ENCODE measurements at places on chromosomes 2 and 18.

GRCh38 chr2:156341452-156342253 lies 9.1 kb upstream of the NR4A2 start:
- peak; percentile 86 for DNase-seq

DNA sequence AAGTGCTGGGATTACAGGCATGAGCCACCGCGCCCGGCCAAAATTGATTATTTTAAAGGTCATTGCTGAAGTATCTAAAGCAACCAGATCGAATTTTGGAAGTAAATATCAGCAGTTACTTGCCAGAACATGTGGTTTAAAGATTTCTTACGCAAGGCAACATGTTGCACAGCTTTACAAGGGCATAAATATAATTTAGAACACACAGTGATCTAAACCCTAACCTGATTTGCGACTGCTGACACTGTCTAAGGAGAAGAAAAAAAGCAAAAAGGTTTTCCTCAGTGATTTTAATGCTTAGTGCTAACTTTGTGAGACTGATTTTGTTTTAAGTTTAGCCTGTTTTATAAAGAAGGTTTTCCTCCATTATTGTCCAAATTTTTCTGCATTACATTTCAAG lies 569.9 kb upstream of the LINC00305 start:
- no peak for DNase-seq

- DNase-seq, result no peak
Measured at GRCh38 chr2:220569112-220569897, 941.9 kb downstream of the SLC4A3 start.

- DNase-seq, result no peak
Measured at GRCh38 chr2:162749994-162750393, 88.6 kb downstream of the KCNH7 start.

DNA sequence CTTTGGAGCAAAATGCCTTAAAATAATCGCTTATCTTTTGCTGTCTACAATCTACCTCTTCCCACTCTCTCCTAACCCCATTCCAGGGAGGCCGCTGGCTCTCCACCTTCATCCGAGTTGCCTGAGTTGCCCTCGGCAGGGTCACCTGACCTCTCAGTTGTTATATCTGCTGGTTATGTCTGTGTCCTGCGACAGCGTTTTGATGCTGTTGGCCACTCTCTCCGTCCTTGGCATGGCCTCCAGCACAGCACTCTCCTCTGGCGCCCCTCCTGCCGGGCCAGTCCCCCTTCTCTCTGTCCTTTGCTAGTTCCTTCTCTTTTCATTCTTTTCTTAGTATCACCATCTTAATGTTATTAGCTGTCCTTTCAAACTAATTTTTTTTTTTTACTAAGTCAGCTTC lies 41.6 kb downstream of the TRAF3IP1 start:
- no peak for DNase-seq

DNA sequence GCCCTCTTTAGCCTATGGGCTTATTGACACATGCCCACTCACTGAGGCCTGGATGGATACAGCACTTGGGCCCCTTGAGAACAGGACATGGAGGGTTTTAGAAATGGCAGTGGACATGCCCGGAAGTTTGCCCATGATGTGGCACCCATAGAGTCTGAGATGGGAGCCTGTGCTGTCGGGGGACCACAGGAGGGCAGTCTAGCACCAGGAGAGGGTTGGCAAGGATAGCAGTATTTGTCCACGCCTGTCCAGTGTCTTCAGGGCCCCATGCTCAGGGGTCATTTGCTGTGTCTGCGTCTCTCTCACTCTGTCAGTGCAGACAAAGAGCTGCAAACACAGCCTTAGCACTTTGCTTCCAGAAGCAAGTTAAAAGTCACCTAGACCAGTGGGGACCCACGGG lies 48.7 kb downstream of the IL1RL2 start:
- no peak for DNase-seq

- no peak for DNase-seq
Measured at GRCh38 chr2:181770150-181770549, 89.8 kb upstream of the NEUROD1 start.

DNA sequence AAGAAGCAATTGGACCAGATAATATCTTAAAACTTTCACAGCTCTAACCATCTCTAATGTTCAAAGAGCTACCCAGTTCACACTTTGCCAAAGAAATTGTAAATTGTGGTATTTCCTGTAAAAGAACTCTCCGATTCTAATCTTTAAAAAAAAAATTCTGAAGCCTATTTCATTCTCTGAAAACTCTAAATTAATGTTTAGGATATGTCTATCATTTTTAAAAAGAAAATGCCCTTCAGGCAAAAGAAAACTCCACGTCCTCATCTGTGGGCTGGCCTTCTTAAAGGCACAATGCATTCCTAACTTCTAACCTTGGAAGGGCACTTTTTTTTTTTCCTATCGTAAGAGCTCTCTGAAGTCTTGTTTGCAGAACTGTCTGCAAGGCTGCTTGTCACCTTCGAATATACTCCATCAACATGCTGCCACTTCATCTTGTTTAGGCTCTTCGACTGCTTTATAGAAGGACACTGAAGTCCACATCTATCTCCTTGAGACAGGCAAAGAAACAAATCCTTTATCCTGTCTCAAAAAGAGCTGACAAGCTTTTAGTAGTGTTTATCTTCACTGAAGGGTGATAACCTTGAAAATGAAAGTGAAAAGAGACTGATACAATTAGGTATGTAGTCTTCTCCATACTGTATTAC lies 124.3 kb upstream of the SLC39A10 start:
- DNase-seq, result no peak

GRCh38 chr2:18346344-18346743 lies 214.1 kb downstream of the RDH14 start:
- DNase-seq, result no peak

DNA sequence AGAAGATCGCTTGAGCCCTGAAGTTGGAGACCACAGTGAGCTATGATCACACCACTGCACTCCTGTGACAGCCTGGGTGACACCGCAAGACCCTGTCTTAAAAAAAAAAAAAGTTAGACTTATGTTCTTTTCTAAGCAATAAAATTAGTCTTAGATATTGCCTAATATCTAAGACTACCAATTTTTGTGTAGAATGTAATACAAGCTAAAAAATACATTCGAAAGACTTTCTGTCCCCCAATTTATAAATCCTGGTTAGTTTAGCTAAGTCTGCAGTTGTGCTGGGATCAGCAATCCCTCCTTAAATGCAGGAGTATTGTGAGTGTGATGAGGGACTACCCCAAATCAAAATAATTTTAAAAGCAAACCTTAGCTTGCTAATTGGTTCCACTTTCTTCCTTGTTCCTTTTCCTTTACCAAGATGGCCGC lies 358 bp upstream of the STAMBP start:
- no peak for DNase-seq

- DNase-seq, result no peak
Measured at GRCh38 chr18:51582551-51582950, 385.1 kb upstream of the MEX3C start.

DNA sequence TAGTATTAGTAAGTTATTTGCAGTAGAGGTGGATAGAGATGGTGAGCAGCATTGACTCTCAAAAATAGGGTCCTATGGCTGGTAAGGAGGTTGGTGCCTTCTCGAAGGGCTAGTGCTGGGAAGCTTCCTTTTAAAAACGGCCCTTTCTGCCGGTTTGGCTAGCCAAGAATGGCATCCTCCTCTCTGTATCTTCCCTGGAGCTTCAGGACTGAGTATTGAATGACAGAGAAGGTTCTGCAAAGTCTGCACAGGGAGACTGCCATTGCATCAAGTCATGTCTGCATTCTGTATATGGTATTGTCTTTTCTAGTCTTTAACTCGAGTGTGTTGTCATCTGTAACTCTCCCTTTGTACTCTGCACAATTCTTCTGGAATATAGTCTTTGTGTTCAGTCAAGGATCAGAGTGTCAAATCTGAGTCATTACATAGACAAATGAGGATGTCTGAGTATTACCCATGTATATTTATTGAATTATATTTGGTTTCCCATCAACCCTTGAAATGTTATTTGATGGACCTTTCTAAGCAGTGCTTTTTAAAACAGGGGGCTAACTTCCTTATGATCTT lies 1.1 kb downstream of the LDLRAD4 start:
- DNase-seq, result no peak

- DNase-seq, result no peak
Measured at GRCh38 chr2:200404615-200405014, 98.1 kb downstream of the SPATS2L start.

DNA sequence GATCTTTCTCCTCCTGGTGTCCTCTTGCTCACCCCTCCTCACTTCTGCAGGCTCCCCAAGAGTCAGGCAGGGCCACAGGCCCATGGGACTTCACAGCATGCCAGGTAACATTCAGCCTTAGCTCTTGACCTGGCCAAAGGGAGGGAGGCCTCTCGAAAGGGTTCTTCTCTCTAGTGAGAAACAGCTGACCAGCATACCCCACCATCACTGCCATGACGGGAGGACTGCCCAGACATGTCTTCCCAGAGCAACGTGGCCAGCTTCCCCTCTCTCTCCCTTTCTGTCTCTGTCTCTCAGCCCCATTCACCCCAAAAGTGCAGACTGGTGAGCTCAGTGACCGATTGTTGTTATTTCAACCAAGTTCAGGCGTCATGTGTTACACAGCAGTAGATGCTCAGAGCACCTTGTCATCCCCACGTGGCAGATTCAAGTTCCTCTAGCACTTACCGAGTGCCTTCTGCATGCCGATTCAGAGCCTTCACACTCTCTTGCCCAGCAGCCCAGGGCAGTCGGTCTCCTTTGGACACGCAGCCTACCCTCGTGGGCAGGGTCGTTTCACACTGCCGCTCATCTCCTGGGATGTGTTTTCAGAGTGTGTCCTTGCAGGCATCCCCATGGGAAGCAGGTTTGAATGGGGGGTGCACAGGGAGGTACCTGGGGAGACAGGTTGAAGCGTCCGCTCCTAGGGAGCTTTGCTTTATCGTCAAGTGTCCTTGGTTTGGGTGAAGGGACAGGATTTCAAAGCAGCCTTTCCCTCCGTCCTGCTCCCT lies 259.9 kb downstream of the NDUFA10 start:
- no peak for DNase-seq

GRCh38 chr2:108459441-108459840 lies 10.4 kb downstream of the GCC2 start:
- DNase-seq, result no peak

GRCh38 chr18:71682591-71682990 lies 861.6 kb downstream of the CBLN2 start:
- DNase-seq, result no peak

GRCh38 chr18:24818441-24818840 lies 358.0 kb downstream of the HRH4 start:
- no peak for DNase-seq

DNA sequence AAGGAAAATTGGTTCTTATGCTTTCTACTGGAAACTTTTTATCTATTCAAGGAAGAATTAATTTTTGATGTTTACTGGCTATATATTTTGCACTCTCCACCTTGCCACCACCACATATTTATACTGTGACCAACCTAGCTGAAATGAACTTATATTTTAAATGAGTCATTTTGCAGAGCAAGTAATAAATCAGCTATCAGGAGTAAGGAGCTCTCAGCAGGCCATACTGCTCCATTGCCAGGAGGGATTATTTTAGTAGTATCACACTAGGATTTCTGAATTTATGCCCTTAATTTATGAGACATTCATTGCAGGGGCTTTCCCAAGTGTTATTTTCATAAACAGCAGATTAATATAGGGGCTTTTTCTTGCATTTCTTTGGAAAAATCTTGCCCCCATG lies 125.8 kb upstream of the CYP1B1 start:
- no peak for DNase-seq

GRCh38 chr2:220341014-220341413 lies 713.6 kb downstream of the SLC4A3 start:
- no peak for DNase-seq

DNA sequence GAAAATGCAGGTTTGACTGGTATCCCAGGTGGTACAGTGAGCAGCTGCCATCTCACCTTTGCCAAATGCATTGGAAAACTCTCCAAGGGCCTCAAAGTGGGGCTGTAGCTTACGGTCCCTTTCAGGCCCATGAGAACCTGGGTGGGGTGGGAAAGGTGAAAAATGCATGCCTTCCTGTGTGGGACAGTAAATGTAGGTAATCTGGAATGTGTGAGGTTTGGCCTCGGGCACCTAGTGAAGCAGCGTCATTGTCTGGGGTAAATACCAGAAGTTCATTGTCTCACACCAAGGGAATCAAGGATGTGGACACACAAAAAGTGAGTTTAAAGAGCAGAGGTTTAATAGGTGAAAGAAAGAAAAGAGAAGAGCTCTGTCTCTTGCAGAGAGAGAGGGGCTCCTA lies 36.6 kb downstream of the TIMM21 start:
- DNase-seq, result no peak

DNA sequence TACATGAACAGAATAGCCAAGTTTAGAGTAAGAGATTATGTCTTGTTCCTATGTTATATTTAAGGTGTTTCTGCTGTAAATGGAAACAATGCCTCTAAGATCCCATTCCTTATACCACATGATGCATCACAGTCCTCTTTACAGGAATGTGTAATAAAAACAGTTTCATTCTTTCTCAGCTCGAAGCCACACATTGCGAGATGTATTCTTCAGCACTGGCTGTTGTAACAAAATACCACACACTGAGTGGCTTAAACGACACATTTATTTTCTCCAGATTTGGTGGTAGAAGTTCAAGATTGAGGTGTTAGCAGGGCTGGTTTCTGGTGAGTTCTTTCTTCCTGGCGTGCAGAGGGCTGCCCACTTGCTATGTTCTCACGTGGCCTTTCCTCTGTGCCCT lies 246.2 kb downstream of the SOCS6 start:
- DNase-seq, result no peak

All from T-helper 22 cell (primary cell).